ENCODE measurements at places on chromosomes 5 and 9.
A peak's percentile ranks its signal among the peaks of the same experiment; 100 is the strongest.

DNA sequence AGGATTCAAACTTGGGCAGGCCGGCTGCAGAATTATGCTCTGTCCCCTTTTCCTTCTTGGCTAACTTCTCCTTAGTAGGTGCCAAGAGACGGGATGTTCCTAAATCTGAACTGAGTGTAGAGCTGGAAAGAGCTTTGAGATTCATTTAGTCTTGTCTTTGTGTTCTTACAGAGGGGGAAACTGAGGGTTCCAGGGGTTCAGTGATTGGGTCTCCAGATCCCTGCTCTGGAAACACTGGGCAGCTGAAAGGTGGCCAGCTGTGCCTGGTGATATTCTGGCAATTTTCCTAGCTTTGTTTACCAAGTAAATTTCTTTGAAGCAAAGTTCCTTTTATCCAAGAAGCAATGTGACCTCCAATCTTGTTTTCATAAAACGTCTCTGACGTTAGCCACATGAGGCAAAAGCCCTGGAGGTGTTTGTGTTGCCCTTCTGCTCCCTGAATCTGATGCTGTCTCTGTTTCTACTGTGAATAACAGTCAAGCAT, 288.7 kb downstream of the ZSWIM6 start:
- no peak for DNase-seq

DNA sequence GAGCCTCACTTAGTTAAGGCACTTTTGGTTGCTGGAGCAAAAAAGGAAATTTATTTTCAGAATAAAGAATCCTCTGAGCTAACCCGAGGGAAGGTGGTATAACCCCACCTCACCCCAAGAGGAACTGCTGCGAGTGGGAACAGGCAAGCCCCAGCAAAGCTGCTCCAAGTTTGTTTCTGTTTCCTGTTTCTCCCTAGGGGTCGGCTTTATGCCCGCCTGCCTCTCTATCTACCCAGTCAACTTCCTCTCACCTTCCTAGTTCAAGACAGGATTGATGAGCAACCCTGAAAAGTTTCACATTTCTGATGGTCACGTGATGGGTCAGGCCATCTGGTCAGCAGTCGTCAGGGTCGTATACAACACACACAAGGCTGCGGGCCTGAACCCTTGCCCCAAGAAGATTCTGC, 31.1 kb downstream of the TRIO start:
- no peak for DNase-seq

DNA sequence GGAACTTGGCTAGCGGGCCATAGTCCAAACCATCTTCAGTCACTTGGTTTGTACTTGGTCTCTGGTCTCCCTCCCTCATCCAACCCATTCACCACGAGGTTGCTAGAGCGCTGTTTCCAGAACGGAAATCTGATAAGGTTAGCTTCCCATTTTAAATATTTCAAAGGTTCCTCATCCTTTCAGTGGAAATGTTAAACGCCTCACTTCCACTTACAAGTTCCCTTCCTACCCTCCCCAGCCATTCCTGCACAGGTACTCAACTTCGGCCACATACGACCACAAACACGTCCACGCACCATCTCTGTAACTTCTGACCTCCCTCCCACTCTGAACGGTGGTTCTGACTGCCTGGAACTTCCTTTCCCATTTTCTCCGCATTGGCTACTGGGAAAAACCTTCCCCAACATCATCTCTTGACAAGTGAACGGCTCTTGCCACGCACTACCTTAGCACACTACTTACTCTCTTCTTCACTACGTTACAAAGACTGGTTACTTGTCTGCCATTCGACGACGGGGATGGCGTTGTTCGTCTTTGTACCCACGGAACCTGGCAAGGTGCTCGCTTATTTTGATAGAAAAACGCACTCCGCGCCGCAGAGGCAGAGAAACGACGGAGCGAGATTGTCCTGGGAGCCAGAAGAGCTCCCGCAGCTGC, 629 bp downstream of the CCNH start:
- peak; percentile 2 for DNase-seq

DNA sequence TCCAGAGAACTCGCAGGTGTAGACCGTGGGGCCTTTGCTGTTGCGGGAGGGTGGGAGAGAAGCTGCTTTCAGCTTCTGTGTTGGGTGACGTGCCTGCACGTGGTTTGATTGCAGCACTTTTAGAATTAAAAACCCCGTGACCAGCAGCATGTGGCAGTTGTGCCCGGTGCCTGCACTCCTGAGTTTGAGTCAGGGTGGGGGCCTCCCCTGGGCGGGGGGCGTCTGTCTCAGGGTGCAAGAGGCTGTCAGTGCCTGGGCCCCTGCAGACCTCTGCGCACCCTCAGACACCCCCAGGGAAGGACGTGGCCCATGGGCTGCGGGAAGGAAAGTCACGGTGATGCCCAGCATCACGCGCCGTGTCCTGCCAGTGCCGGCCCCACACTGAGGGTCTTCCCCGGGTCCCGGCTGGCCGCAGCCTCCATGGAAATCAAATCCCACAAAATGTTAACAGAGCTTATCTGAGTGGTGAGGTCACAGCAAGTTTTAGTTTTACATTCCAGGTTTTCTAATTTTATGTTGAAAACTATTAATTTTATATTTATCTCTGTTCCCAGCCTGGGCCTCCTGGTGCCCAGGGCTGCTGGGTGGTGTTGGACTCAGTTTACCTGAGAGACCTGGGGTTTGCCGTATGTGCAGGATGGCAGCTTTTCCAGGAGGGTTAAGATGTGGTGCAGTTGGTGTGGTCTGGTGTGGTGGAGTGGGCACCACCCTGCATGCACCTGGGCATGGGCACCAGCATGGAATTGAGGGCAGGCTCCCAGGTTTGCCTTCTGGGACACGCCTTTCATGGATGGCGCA, 33.3 kb downstream of the AHRR start:
- DNase-seq = no peak

DNA sequence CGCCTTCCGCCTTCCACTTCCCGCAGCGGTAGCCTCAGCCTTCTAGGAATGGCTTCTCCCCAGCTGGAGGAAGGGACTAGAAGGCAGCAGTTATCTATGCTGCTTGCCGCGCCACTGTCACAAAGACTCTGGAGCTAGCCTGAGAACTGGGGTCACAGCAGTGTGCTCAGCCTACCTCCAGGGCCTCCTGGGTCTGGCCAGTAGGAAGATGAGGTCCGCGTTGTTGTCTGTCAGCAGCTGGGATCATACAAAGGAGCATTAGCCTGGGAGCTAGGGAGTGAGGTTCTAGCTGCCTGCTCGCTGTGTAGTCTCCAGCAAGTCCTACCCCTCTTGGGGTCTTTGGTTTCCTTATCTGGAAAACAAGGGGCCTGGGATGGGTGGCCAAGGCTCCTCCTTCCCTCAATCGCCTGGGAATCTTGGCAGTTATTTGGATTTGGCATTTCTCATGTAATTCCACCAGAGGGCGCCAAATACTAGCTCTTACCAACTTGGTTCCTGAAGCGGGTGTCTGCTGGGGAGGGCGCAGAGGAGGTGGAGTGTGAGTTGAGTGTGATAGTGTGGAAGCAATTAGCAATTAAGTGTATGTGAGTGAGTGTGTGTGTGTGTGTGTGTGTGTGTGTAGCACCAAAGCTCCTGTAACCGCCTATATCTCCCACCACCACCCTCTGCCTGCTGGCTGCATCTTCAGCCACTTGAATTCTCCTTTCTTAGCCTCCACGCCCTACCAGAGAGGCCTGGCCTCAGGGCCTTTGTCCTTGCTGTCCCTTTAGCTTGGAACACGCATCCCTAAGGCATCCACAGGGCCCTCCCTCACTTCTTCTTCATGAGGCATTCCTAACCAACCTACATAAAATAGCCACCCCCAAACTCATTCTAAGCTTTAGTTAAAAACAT, 97.1 kb downstream of the ENTREP1 start:
- DNase-seq = peak; percentile 67

DNA sequence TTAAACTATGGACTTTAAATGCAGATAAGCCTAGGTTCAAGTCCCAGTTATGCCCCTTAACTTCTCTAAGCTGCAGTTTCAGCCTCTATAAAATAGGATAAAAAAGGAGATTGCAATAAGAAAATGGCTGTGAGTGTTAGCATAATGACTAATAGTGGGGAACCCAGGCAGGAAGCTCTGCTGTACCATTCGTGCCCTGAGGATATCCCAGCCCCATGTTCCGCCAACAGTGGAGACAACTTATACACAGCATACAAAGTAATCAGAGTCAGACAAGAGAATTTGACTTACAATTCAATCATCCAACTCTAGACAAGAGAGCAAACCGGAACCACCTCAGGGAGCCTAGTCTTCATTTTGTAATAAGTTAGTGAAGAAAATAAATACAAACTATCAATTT, 141.5 kb upstream of the FSTL4 start:
- DNase-seq = no peak

- DNase-seq = no peak
Measured at GRCh38 chr5:160268121-160268520, 38.8 kb downstream of the FABP6 start.

Measured in T-cell (primary cell).